Stimulated activated CD8-positive, alpha-beta memory T cell treated with anti-CD3 and anti-CD28 coated beads, Interleukin-7, amount 100 ng/mL, for 24 hours (primary cell): ENCODE measurements at places on chromosomes 3 and 15.

- no peak for DNase-seq
These were observed 10.6 kb downstream of the MAPKAPK3 start for GRCh38 chr3:50627407-50628051.

- no peak for DNase-seq
These were observed 11.6 kb downstream of the UPK1B start for GRCh38 chr3:119184796-119185570.

GRCh38 chr3:27880969-27881892 lies 159.1 kb upstream of the EOMES start:
- no peak for DNase-seq

GRCh38 chr3:115272036-115272824 lies 125.1 kb upstream of the ZBTB20 start:
- DNase-seq: no peak

DNA sequence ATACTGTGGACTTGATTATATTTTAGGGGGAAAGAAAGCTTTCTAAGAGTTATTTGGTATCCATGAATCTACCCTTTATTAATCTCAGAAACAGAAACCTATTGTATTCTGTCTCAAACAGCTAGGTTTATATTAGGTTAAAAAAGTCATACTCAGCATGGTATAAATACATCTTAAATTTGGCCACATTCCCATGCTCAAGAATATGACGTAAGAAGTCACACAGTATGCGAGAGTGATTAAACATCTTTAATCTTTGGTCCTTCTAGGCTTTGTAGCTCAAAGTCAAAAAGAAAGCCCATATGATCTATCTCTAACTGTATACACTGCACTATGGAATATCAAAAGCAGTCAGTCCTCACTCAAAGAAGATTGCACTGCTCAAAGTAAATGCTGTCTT lies 131.4 kb downstream of the EPHA3 start:
- no peak for DNase-seq

DNA sequence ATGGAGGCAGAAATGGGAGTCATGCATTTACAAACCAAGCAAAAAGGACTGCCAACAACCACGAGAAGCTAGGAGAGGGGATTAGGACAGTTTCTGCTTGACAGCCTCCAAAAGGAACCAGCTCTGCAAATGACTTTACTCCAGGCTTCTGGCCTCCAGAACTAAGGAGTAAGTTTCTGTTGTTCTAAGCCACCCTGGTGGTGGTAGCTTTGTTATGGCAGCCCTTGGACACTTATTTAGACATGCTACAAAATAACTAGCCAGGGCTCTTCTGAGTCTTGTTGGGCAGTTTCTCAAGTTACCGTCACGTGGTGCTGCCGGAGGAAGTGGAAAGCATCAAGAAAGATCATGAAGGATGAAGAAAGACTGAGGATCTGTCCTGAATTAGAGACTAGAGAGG lies 386.5 kb downstream of the LRTM1 start:
- DNase-seq: no peak
